Tracheal epithelial cell (primary cell): ENCODE measurements at places on chromosomes 12 and 14. TPM values are rescaled to one million over a fixed set of nuclear protein-coding genes. Genes with fewer than 3 reads are reported as not detected.

TTC9 gene
- total RNA-seq, result 6.4 and 7.0 TPM in 2 replicates

USP44 gene
- total RNA-seq, result 0.21 and 0.96 TPM in 2 replicates

APOF gene
- total RNA-seq, result not detected in 2 replicates

DPF3 gene
- 0.85 and 0.96 TPM in 2 replicates for total RNA-seq

HNF1A gene
- 0.48 TPM in 1 of 2 replicates, not detected in the other for total RNA-seq

GLIPR1L1 gene
- not detected in 2 replicates for total RNA-seq

SERPINA9 gene
- total RNA-seq, result not detected in 2 replicates

LAG3 gene
- 0.24 TPM in 1 of 2 replicates, not detected in the other for total RNA-seq

NGB gene
- total RNA-seq, result 0.24 TPM in 1 of 2 replicates, not detected in the other

RAD9B gene
- 0.21 and 0.24 TPM in 2 replicates for total RNA-seq
